B cell (primary cell): ENCODE measurements at places on chromosomes 3 and 15. TPM values are rescaled to one million over a fixed set of nuclear protein-coding genes. Genes with fewer than 3 reads are reported as not detected.

- DNase-seq, result no peak
These were observed 7.5 kb upstream of the UACA start for GRCh38 chr15:70770863-70771262.

- DNase-seq, result no peak
These were observed 157.6 kb downstream of the NFKBIZ start for GRCh38 chr3:102006812-102007485.

DNA sequence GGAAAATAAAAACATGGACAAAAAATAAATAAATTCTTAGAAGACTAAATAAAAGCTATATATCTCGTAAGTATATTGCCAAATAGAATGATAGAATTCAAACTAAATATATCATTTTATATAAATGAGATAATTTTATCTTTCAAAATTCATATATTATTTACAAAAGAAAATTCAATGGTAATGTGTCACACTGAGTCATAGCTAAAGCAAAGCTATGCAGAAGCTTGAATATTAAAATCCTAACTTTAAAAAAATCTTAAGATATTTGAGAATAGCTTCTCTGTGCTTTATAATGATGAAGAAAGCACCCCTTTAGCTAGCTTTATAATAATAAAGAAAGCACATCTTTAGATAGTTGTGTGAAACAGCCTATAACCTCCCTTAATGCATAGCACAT, 1010.8 kb downstream of the OTOL1 start:
- no peak for DNase-seq

The CHRD gene
- not detected in 2 replicates for total RNA-seq

The RASGRF1 gene
- total RNA-seq, result 9.4 and 10.1 TPM in 2 replicates
